EL (cell line): ENCODE measurements at places on chromosomes 6 and 20.

DNA sequence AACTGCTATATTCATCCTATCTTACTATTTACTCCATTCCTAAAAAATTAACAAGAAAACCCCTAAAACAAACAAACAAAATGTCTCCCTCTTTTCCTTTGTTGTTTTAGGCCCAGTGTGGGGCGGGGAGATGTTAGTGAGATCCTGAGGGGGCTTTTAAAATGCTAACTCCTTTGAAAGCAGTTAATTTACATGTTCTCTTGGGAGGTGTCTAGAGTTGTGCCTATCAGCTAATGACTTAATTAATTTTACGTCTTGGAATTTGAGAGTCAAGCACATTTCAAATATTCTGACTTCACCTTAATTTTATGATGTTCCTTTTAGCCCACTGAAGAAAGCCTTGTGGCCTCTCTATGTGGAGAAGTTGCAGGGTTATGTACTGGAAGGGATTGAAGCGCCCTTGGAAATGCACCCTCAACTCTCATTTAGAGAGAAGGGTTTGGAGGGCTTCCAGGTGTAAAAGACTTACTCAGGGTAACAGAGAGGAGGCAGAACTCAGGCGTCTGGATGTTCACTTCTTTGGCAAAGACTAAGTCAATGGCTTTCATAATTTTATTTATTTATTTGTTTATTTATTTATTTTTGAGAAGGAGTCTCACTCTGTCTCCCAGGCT lies 4.9 kb downstream of the SASH1 start:
- DNase-seq: no peak

- no peak for DNase-seq
Measured at GRCh38 chr20:38888059-38888831, 38.0 kb upstream of the FAM83D start.

GRCh38 chr20:1357921-1358671 lies 29.2 kb upstream of the SDCBP2 start:
- peak; percentile 39 for DNase-seq

DNA sequence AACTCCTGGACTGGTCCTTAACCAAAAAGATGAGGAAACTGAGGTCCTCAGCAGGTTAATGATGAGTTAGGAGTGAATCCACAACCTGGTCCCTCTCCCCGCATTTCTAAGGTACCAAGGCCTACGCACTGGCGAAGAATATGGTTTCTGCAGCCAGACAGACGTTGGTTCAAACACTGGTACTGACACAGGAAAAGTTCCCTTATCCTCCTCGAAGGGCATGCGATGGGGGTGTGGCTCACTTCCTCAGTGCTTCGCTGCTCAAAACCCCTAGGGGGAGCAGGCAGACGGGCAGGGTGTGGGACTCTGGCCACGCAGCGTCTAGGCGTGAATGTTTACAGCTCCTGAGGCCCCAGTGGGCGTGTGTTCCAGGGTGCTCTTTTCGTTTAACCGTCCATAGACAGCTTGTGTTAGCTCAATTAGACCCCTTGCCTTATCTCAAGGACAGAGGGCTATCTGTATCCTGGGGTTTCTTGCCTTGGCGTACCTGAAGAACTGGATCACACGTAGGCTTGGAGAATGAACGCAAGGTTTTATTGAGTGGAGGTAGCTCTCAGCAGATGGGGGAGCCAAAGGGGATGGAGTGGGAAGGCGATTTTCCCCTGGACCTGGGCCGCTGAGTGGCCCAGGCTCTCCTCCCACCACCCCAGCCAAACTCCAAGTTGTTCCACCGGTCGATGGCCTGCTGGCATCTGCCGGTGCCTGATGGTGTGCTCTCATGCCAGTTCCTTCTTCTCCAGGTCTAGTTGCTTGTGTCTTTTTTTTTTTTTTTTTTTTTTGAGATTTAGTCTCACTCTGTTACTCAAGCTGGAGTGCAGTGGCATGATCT lies 31.8 kb upstream of the PTPN1 start:
- DNase-seq: peak; percentile 48

- DNase-seq: no peak
Measured at GRCh38 chr20:58715801-58716475, 23.3 kb downstream of the NPEPL1 start.

DNA sequence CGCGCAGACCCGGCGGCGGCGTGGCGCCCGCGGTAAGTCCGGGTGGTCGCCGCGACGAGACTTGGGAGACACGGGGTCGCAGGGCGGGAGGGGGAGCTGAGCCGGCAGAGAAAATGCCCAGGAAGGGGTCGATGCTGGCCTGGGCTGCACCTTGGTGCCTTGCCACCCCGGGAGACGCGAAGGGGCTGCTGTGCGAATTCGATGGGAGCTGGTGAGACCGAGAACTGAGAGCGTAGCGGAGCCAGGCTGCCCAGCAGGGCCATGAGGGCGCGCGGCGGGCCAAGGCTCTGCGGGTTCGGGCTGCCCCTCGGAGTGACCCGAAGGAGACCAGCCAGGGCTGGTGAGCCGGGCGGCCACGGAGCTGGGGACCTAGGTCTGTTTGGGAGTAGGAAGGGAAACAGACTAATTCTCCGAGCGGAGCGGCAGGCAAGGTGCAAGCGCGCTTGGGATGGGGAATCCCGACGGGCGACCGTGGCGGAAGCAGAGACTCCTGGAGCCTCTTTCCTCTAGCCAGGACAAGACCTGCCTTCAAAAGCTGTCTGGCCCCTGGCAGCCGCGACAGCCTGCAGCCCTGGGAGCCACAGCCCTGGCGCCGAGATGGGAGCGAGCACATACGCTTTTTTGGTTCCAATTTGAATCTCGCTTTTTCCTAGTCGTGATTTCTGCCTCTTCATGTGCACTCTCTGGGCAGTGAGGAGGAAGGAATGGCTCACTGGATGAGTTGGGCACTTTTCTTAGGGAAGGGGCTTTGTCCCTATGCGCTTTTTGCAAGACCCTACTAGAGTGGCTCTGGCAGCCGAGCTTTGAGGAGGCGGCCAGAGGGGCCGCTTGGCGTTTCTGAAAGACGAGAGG lies 691 bp downstream of the SYNDIG1 start:
- no peak for DNase-seq
